Left colon (tissue), 2 donors: ENCODE measurements at places on chromosomes 2 and 18.

GRCh38 chr2:98102878-98103277 lies 15.9 kb downstream of the VWA3B start:
- DNase-seq: no peak

DNA sequence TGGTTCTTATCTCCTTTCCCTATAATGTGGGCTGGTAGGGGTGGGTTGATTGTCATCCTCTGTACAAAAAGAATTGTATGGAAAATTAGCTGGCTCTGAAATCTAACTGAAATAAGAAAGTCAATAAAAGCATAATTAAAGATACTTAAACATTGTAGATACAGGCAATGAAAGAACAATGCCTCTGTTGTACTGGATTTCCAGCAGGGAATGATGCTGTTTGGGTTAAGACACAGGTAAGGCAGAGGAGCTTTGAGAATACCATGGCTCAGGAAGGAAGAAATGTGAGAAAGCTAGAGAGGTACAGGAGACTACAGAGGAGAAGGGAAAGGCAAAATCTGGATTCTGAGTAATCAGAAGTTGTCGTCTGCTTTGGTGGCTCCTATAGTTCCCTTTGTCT lies 10.1 kb downstream of the DTNA start:
- no peak for DNase-seq

GRCh38 chr2:148607566-148607965 lies 37.0 kb upstream of the EPC2 start:
- DNase-seq: no peak

- DNase-seq: no peak
Measured at GRCh38 chr2:1350111-1350510, 63.2 kb upstream of the TPO start.

DNA sequence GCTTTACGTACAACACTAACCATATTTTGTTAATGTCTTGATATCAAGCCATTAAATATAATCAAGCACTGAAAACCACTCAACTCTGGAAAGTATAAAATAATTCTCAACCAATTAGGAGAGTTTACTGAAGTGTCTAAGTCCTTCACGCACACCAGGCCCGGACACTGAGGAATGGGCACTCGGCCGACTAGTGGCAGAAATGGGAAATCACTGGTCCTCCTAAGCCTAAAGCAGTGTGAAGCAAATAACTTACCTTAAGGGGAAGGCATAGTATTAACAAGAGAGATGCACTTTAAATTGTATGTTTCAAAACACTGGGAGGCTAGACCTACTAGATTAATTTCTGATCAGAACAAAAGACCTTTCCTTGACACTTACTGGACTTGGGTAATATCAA lies 45.7 kb downstream of the FAM210A start:
- DNase-seq: no peak

DNA sequence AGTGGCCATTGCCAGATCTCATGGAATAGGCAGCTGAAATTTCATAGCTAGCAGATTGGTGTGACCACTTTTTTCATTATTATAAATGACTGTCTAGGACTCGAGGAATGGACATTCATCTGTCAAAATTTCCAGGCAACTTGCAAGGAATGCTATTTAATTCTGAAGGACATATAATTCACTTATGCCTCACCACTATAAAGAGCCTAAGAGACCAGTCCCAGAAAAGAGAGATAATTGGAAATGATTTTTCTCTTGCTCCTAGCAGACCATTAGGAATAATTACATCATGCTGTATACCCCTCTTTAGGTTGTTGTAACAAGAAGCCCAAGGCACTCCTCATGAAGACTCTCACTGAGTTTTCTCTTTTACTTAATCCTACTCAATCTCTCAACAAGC lies 557.4 kb upstream of the RAB6C start:
- no peak for DNase-seq

GRCh38 chr2:235595422-235596010 lies 101.7 kb downstream of the AGAP1 start:
- DNase-seq: peak; percentile 72

- no peak for DNase-seq
Measured at GRCh38 chr18:51716277-51716676, 518.8 kb upstream of the MEX3C start.

DNA sequence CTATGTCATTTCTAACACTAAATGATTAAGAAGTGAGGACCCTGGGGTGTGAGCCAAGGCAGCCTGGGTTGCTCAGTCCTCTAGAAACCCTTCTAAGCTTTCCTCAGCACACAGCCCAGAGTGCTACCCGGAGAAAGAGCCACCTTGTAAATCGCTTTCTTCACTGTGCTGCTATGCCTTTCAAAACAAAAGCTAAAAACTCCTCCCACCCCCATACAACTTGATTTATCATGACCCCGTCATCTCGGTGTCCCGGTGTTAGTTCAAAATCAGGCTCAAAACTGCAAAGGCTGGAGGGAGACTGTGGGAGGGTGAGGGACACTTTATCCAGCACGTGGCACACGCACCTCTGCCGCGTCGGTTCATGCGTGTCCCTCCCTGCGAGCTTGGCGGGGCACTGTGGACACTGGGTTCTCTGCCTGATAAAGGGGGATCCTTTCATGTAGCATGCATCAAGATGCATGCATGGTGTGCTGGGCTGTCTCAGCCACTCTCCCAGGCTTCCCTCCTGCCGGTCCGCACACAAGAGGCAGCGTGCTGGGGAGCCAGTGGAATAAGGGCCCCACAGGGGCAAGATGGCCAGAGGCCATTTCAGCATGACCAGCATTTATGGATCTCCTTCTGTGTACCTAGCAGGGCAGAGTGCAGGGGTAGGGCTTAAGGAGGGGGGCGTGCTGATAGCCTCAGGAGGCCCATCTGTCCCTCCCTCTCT lies 170.4 kb downstream of the SMAD7 start:
- DNase-seq: no peak

- no peak for DNase-seq
Measured at GRCh38 chr2:26658691-26659346, 17.7 kb upstream of the CIB4 start.

GRCh38 chr2:190267302-190267701 lies 52.3 kb downstream of the HIBCH start:
- DNase-seq: no peak

- peak; percentile 82 for DNase-seq
Measured at GRCh38 chr2:11129598-11130449, 25.4 kb upstream of the SLC66A3 start.

DNA sequence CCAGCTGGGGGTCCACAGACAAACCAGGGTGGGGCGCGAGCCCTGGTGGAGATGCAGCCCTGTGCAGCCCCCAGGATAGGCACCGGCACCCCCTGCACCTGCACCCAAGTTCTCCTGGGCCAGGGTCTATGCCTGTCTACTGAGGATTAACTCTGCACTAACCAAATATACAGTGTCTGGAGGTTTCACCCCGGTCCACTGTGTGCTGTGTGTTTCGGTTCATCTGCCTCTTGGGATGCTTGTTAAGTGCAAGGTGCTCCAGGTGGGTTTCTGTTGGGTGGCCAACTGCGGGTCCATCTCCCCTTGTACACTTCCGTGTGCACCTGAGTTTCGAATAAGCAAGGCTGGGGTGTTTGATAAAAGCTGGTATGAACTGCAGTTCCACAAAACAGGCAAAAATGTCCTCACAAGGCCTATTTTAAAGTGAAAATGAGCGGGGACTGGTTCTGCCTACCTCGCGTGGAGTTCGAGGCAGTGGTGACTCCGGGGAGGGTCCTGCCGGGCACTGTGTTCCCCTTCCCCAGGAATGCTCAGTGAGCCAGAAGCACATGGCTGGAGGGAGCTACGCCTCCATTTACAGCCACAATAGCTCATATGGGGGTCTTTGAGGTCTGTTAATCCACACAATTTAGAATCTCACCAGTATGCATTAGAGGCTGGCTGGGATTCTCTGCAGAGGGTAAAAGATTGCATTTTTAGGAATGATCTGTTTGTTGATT lies 70.7 kb downstream of the EDAR start:
- DNase-seq: no peak

DNA sequence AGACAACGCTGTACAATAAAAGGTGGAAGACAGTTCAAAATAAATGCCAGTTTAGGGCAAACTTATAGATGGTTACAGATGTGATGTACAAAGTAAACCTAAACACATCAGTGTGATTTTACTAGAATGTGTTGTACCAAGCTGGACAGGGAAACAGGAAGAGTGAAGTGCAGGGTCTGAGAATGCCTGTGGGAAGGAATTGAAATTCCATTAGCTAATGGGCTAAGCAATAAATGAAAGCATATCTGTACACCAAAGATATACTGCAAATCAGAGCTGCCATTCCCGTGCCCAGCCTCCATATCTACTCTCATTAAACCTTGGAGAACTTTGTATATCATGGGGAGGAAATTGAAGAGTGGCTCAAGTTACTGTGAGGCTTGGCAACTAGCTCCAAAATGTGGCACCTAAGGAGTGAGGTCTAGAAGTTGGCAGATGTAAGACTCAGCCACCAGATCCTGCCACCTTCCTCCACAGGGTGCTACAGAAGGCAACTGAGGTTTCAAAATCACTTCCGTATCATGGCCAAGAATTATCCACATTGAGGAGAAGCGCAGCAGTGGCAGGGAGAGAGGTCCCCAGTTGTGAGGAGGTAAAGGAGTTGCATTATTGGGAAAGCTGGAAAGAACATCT lies 277.8 kb downstream of the TCF4 start:
- DNase-seq: no peak

DNA sequence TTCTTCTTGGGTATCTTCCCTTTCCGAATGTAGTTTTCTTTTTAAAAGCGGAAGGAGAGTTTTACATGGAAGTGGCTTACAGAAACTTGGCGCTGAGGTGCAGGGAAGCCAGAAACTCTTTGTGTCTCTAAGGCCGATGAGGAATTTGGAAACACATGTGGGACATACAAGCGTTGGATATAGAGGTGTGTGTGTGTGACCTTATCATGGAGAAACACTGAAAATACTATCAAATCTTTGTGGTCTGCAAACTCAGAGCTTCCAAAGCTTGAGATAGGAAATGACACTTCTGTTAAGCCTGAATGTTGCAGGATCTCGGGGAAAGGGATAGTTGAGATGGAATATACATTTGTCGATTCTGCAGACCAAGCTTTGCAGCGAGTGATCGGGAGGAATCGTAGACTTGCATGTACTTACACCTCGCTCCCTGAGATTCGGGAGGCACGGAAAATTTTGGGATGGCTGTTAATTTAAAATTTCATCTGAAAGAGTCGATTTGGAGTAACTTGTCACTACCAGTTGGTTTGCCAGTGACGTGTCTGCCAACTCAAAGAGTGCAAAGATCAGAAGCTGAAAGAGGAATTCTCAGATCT lies 1.0 kb downstream of the NAB1 start:
- DNase-seq: no peak

DNA sequence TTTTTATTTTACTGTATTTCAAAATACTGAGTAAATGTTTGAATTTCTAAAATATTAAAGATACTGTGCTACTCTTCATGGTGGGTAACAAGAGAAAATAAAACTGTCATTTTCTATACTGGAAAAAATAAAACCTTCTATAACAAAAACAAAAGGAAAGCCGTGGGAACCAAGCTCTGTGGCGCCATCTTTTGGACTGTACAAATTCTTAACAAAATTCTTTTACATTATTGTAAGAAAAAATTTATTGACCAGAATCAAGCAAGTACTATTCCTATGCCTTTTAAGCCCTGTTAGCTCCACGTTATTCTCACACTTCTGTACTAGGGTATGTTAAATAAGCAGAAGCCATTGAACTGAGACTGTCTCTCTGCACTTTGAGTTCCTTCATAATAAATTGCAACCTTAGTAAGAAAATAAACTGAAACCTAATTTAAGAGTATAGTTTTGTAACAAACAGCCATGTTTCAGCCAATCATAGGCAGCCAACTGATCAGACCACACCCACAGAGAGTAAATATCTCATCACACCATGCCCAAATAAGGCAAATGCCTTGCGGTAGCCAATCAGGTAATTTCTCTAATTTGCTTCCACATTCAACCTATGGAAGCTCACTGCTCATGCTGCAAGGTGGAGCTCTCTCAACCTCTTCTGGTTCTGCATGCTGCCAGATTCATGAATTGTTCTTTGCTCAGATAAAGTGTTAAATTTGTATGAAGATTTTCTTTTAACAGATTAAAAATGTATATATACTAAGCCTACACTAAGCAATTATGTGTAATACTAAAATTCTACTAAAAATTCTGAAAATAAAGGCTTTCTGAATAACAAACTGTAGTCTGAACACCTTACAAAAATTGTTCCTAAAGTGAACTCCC lies 42.2 kb downstream of the HIBCH start:
- DNase-seq: no peak

- DNase-seq: no peak
Measured at GRCh38 chr2:9737053-9737875, 106.0 kb upstream of the TAF1B start.

GRCh38 chr18:78180741-78181140 lies 798.9 kb upstream of the SALL3 start:
- DNase-seq: no peak

DNA sequence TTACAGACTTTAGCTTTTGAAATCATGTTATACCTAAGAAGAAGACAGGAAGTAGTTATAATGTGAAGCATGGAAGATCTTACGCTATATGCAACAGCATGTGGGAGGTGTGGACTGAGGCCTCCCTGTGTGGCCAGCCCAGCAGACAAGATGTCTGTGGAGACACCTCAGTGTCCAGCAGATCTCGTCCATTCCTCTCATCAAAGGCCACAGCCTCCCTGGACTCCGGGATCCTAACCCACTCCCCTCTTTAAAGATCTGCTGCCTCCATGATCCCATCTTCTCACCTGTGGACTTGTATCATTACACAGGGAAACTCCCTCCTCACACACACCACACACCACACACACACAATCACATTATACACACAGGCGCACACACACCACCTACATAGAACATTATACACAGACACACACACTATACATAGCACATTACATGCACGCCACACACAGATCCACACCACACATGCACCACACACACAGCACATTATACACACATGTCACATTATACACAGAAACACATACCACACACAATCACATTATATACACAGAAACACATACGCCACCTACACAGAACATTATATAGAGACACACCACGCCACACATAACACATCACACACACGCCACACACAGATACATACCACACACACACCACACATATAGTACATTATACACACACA lies 89.5 kb downstream of the PXDN start:
- no peak for DNase-seq

DNA sequence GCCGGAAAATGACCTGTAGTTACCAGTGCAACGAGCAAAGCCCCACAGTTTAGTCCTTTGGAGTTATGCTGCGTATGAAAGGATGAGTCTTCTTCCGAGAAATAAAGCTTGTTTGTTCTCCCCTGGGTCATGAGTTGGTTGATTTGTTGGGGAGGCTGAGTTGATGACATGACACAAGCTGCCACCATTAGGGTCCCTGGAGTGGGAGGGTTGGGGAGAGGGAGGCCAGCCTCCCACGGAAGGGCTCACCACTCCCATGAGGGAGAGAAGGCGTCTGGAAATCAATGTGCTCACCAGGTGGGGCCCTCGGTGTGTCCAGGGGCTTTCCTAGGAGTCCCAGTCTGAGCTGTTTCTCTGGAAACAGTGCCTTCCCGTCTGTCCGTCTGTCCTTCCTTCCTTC lies 7.4 kb upstream of the DGKD start:
- no peak for DNase-seq

- DNase-seq: no peak
Measured at GRCh38 chr2:109243526-109244303, 114.7 kb downstream of the SH3RF3 start.

GRCh38 chr2:218648088-218648786 lies 11.2 kb downstream of the ZNF142 start:
- DNase-seq: peak; percentile 50

- no peak for DNase-seq
Measured at GRCh38 chr2:169351725-169352124, 10.6 kb downstream of the LRP2 start.

- no peak for DNase-seq
Measured at GRCh38 chr2:55109219-55109891, 59.1 kb upstream of the RTN4 start.
